ENCODE measurements at places on chromosomes 1 and 21. TPM values are rescaled to one million over a fixed set of nuclear protein-coding genes. Genes with fewer than 3 reads are reported as not detected.

GRCh38 chr21:45430521-45431501, 25.8 kb downstream of the COL18A1 start:
- no peak for DNase-seq

- no peak for DNase-seq
Observed at GRCh38 chr1:233629305-233629935, 15.5 kb downstream of the KCNK1 start.

DNA sequence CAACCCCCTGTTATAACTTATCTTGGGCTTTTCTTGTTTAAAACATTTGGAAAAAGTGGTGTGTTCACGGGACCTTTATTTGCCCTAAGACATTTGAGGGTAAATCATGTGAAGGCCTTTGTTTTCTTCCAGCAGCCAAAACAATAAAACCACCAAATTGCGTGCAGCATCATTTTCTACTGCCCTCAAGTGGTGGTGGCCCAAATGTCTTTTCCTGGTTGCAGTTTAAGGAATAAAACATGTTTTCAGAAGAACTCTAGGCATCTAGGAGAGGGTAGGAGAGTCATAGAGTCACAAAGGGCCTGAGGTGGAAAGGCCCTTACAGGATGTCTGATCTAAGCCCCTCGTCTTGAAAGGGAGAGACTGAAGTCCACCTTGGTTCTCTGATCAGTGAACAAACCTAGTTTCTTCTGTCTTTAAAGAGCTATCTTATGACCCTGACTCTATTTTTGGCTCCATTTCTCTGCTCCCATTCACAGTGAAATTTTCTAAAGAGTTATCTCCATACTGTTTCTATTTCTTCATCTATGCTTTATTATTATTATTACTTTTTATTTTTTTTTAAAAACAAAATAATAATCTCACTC, 16.0 kb upstream of the EPS15 start:
- peak; percentile 19 for DNase-seq

ETNK2 gene
- total RNA-seq, result 12.1 TPM

DNA sequence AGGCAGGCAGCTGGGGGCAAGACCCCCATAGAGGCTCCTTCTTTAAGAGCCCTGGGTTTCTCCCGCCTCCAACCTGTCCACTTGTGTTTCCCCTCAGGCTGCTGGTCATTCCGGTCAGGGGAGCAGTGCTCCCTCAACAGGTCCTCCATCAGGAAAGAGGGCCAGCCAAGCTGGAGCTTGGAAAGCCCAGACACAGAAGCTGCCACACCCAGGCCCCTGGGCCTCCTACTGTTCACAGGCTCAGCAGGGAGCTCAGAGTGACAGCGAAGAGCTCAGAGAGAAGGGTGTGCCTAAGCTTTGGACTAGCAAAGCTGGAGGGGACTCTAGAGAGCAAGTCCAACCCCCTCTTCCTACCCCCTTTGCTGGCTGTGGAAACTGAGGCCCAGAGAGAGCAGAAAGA, 10.3 kb upstream of the CDCP2 start:
- DNase-seq, result no peak

GRCh38 chr1:245997471-245998258, 509.4 kb downstream of the SMYD3 start:
- DNase-seq, result no peak

OR2L8 gene
- total RNA-seq, result not detected

DNA sequence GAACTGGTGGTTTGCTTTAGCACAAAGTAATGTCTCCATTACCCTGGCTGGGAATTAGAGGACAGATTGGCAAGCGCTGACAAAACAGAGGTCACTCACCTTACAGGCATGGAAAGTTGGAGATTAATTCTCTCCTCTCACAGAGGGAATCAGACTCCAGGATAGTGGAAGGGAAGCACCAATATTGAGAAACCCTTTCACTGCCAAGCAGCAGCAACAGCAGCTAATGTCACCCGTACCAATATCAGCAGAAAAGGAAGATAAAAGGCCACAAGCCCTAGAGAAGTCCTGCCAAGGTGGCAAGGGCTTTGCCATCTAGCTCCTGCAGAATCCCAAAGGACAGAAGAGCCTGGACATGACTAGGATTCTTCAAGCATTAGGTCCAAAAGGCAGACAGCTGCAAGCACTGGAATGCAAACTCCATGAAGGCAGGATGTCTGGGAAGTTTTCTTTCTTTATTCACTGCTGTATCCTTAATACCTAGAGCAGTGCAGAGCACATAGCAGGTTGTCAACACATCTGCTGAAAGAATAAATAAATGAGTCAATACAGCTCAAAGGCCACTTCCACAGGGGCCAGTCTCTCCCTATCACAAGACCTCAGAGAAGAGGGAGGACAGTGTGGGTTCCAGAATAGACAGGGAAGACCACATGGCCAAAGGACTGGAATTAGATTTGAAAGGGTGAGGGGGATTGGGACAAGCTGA, 57.2 kb downstream of the ERI3 start:
- no peak for DNase-seq

DNA sequence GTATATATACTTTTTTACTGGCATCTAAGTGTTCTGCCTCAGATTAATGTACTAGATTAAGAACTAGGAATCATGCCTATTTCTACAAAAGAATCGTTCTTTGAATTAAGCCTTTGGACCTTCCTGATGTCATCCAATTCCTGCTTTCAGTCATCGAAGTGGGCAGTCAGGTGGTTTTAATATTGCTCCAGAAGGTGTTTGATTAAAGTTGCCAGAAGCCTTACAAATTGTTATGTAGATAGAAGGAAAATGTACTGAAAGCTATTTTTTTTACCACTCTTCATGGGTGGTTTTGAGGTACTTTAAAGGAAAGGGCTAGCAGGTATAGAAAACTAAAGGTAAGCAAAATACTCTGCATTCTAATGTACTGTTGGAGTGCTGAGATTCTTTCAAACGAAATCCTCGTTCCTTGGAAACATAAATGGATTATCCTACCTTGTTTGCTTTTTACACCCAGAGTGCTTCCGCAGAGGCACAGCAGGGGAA, 716 bp downstream of the CTBS start:
- no peak for DNase-seq

- no peak for DNase-seq
Observed at GRCh38 chr1:66505671-66506392, 28.1 kb upstream of the SGIP1 start.

- no peak for DNase-seq
Observed at GRCh38 chr1:89260566-89261255, 11.9 kb downstream of the GBP5 start.

EDARADD gene
- 3.0 TPM for total RNA-seq

S100A7A gene
- not detected for total RNA-seq

DNA sequence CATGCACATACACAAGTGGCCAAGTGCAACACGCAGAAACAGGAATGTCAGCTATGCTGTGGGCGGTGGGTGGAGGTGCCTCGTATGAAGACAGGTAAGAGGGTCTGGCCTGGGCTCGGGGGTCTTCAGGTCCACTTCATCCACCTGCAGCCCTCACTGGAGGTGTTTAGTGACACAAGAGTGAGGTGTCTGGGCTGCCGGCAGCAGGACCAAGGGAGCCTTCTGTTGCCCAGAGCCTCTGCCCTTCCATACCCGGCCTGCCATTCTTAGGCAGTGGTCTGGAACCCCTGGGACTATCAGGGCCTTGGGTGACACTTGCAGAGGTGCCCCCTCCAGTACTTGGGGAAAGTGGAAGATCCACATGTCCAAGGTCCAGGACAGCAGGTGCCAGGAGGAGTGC, 21.7 kb upstream of the ACTRT2 start:
- DNase-seq, result no peak

DNA sequence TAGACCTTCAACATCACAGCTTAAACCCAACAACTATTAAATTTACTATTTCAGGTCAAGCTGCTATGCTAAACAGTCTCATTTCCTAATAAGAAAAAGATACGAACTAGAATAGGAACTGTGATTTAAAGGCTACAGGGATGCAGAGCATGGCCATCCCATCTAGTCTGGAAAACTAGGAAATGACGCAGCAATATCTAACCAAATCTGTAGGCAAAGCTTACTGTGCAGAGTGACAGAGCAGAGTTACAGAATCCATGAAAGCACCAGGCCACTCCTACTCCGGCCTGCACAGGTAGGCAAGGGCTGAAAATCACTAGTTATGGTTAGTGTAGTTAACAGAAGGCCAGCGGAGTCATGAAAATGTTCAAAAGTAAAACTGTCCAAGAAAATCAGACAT, 2.1 kb downstream of the HLCS start:
- no peak for DNase-seq

PKP1 gene
- total RNA-seq, result not detected

DNA sequence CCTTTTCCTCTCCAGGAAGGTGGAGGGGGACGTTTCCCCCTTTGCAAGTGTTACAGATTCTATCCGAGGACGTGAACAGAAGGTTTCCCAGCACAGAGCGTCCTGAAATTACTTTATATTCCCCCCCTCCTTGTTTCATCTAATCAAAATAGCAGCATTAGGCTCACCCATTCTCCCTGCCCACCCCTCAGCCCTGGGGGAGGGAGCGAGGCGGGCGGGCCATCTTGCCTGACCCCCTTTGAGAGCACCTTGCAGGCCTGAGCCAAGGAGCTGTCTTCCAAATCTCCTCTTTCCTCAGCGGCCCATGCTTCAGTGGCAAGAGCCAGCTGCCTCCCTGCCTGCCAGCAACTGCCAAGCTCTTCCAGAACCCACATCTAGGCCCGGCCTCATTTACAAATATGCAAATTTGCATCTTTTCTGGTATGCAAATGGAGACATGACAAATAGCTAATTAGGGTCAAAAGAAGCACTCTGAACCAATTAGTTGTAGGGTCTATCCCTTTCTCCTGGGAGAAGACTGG, 69.1 kb upstream of the POU3F1 start:
- DNase-seq, result no peak

- peak; percentile 1 for DNase-seq
Observed at GRCh38 chr1:99003581-99004253, 944 bp downstream of the PLPPR5 start.

DNA sequence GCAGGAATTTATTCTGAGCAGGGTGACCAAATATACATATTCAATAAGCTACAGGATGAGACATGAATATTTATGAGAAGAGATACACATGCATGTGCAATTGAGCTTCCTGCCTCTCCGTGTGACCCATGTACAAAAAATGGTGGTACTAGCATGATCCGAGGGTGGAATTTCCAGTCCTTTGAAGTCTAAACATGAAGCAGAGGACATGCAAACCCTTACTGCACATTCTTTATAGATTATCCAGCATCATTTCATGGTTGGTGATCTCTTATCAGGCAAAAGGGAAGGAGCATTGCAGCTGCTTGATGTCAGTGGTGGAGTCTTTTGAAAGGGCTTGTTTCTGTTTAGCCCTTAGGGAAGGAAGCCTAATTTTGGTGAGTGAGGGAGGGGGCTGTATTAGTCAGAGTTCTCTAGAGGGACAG, 448.6 kb downstream of the SETD4 start:
- no peak for DNase-seq

Data from neural crest cell (in vitro differentiated cells).